ENCODE measurements at places on chromosomes 1 and 21.

GRCh38 chr1:198199105-198199504 is 42.3 kb downstream of the NEK7 start:
- no peak for DNase-seq

GRCh38 chr1:92485381-92486250 is 1.1 kb downstream of the GFI1 start:
- DNase-seq, result no peak

DNA sequence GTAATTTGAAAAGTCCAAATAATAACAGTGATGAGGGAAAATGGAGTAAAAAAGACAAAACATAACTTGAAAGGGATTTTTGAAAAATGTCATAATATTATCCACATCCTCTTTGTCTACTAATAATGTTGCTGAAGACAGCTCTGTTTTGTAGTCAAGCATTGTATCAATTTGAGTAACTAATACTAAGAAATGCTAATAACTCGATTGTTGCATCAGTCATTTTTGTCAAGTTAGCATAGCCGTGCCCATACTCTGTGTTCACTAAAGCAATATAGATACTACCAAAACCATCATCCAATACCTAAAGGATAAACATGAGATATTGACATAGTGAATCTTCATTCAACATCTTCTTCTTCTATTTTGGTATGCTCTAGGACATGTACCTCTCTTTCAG is 17.3 kb downstream of the PDC start:
- DNase-seq, result no peak

GRCh38 chr1:1385931-1386330 is 10.9 kb upstream of the AURKAIP1 start:
- no peak for DNase-seq

DNA sequence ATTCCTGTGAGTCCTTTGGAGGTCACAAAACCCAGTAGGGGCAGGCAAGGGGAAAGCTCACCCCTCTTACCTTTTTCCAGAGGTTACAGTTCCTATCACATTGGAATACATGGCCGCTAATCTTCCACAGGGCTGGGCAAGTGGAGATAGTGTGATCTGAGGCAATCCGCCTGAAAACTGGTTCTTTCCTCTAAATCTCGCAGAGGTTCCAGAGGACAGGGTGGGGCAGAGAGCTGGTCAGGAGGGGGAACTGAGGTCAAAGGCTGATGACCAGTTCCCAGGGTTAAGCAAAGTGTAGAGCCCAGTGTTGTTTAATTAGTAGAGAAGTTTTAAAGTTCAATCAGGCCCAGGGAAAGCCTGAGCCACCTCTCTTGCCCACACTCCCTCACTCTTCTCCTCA is at the start of gene SERPINC1:
Gene SERPINC1, minus strand, starts transcription at position 179 of the 400 bp plus-strand sequence. Its CDS starts 68 bp downstream, at position 111.
- DNase-seq, result no peak

DNA sequence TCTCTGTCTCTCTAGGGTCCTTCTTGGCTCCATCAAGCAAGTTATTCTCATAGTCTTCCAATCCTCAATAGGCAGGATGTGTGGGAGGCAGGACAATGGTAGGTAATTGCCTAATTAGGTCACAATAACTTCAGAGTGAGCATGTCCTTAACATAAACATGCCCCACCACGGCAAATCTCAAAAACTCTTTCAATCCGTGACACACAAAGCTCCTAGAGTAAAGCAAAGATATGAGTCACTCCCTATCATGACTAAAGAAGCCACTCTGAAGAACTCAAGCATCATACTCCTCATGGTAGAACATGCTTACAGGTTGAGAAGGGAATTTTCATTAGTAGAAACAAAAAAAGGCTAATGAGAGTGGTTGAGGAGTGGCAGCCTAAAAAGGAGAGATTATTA is 4.9 kb downstream of the HAO2 start:
- DNase-seq, result no peak

- no peak for DNase-seq
These were observed 88.6 kb downstream of the DDAH1 start for GRCh38 chr1:85376356-85376755.

DNA sequence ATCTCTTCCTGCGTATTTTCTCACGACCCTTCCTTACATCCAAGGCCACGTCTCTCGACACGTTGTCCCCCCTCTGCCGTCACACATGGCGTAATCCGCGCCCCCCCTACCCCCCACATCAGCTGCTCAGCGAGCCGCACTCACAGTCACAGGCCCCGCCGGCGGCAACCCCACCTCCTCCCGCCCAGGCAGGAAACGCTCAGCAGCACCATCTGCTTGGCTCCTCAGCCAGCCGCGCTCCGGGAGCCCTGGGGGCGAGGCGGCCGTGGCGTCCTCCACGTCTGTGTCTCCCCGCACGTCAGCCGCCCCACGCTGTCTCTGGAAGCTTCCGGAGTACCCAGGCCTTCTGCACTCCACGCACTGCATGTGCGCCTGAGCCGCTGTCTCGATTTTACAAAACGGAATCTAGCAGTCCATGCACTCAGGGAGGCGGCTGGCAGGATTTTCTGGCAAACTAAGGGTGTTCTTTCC is 64.6 kb downstream of the SIK1 start:
- no peak for DNase-seq

GRCh38 chr1:192256674-192257334 is 60.0 kb upstream of the RGS21 start:
- DNase-seq, result no peak

- no peak for DNase-seq
These were observed 38.5 kb upstream of the FAM131C start for GRCh38 chr1:16111771-16112595.

DNA sequence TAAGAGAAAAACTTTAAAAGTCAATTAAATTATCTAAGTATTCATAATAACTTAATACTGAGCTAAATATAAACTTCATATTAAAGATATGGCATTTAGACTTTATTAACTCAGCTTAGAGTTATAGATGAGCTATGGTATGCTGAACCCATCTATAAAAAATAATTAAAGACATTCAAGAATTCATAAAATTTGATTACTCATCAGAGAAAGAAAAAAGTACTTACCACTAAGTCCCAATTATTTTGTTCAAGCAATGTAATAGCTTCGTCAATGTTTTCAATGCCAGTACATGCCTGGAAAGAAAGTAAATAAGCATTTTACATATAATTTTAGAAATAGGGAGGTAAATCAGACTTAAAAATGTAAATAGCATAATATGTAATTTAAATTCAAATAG is 102.4 kb downstream of the FAF1 start:
- DNase-seq, result no peak

DNA sequence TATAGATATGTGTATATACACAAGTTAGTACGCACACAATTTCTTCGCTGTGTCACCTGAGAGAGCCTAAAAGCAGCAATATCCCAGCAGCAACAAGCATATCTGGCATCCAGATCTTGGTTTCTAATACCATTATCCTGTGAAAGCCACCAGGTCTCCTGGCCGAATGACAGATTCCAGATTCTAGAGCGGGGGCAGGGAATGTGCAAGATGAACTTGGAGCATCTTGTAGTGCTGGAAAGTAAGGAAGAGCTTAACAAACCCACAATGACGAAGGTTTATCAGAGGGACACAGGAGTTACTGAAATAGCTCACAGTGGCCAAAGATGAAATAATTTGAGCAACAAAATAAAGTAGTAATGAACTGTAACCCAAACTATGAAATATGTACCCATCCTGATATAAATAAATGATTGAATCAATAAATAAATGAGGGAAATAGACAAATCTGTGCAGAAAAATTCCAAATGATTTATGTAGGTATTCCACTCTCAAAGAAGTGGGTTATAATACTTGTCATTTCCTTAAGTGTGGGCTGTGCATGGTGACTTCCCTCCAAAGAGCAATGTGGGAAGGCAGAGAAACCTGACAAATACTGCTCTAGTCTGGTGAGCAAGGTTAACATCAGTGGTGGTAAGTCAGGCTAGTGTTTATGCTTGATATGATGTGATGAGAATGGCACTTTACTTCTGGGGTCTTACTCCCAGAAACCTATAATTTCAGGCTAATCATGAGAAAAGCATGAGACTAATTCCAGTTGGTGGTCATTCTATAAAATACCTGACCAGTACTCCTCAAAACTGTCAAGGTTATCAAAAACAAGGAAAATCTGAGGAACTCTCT is 67.9 kb downstream of the LRRC8D start:
- DNase-seq, result no peak

- DNase-seq, result no peak
These were observed 478.1 kb downstream of the PLA2G4A start for GRCh38 chr1:187306710-187307415.

DNA sequence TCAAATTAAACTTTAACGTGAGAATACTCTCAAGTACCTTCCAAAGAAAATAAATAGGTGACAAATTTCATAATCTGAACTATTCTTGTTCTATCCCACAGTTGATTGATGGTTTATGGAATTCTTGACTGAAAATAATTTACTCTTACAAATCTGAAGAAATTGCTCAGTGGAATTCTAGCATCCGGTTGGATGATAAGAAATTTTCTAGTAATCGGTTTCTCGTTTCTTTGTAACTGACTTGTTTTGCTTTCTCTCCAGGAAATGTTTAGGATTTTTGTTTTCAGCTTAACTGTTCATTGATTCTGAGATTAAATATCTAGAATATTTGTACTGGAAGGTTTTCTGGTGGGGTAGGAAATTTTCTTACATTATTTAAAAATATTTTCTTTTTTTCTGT is 558.9 kb upstream of the ADAMTS5 start:
- DNase-seq, result no peak

DNA sequence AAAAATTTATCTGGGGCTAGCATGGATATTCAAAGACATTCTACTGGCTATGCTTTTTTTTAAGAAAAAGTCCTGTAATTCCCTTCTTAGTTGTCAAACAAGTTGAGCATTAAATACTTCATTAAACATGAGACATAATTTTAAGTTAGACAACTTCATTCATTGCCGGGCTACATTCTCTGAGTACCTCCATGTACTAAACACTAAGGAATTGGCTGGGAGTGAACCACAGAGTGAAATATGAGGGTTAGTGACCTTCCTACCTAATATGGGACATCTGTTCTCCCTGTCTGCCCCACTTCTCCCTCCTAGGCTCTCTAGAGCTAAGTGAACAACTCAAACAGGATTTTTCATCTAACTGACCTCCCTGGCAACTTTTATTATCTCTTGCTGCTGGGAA is 370.4 kb downstream of the VAV3 start:
- no peak for DNase-seq

DNA sequence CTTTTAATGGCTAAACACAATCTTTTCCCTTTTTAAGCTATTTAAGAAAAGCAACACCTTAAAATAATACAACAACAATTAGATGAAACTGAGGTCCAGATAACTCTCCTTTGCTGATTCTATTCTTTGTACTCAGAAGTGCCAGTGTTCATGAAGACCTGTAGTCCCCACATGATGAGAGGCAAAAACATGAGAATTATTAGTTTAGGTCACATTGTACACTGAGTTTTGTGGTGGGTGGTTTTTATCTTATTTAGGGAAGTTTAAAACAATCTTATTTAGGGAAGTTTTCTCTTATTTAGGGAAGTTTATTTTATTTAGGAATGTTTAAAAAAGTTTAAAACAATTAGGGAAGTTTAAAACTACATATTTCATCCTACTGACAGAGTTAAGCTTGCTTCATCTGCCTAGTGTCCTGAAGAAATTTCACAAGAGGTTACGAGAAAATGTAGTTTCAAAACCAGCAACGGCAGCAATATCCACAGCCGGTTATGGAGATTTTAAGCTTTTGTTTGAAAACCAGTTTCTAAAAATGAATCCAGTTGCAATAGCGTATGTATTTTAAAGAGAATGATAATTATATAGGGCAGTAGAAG is 7.8 kb upstream of the OR14I1 start:
- no peak for DNase-seq

DNA sequence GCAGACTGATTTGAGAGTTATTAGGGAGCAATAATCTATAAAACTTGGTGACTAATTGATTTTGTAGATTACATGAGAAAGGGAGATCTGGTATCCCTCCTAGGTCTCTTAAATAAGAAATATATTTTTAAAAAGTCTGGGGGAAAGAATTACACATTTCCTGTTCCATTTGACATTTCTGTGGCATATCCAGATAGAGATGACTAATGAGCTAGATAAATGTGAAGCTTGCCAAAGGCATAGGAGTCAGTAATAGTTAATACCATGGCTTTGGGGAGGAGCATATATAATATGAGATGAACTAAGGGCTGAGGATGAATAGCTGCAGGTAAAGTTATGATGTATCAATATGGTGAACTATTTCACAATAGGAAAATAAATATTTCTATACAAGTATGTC is 663.7 kb downstream of the PTPRC start:
- DNase-seq, result no peak

DNA sequence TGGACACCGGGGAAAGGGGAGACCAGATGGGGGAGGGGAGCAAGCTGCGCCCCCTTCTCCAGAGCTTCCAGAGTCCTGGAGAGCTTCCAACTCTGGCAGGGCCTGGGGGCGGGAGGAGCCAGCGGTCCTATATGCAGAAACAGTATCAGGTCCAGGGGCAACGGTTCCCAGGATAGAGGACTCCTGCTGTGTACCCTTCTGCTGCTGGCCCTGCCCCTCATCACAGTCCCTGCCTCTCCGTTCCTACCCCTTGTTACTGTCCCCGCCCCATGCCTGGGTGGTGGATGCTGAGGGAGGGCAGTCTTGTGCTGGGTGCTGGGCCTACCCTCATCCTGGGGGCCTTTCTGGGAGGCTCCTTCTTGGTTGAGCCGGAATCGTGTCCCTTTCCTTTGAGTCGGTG is 19.2 kb upstream of the PEX10 start:
- no peak for DNase-seq

DNA sequence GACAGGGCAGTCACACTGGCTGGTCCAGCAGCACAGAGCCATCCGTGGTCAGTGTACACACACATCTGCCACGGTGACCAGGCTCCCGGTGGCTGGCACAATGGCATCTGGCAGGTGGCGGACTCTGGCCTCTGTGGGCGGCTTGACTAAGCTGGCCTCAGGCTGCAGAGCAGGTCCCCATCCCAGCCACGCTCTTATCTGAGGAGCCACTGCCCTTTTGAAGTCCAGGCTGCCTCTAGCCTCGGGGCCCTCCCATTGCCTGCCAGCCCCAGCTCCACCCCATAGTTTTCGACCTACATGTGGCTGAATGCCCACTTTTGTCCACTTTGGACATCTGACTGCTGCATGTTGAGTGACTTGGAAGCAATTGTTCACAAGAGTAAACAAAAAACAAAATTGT is 29.9 kb upstream of the EDN2 start:
- no peak for DNase-seq

GRCh38 chr1:85484264-85484663 is 19.3 kb upstream of the DDAH1 start:
- DNase-seq, result no peak

- no peak for DNase-seq
These were observed 86.2 kb downstream of the ZBTB18 start for GRCh38 chr1:244137276-244137675.

- DNase-seq, result no peak
These were observed 4.3 kb downstream of the TCHH start for GRCh38 chr1:152110860-152111514.

- DNase-seq, result no peak
These were observed 6.7 kb downstream of the ZNF648 start for GRCh38 chr1:182054698-182055326.

- no peak for DNase-seq
These were observed 22.0 kb downstream of the THAP3 start for GRCh38 chr1:6646499-6647148.

GRCh38 chr1:54417123-54417522 is 10.9 kb upstream of the SSBP3 start:
- no peak for DNase-seq

Data from iPS DF 6.9 (cell line).